ENCODE measurements at places on chromosomes 7 and 10.
A peak's percentile ranks its signal among the peaks of the same experiment; 100 is the strongest.

- DNase-seq = no peak
Measured at GRCh38 chr7:27901028-27901760, 161.2 kb downstream of the TAX1BP1 start.

DNA sequence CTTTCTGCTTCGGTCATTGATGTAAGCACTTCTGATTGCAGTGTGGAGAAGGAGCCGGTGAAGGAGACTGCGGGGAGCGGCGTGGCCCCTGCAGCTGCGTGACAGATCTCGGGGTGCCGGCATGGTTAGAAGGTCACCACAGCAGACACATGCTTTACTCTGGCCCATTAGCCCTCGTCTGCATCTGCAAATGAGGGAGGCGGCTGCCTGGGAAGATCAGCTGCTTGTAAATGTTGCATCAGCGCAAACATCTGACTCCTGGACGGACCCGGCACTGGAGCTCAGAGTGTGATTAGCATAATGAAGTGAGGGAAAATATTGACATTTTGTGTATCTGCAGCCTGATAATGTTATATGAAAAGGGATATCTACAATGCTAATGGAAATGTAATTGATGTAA, 30.5 kb upstream of the MNX1 start:
- DNase-seq = no peak

DNA sequence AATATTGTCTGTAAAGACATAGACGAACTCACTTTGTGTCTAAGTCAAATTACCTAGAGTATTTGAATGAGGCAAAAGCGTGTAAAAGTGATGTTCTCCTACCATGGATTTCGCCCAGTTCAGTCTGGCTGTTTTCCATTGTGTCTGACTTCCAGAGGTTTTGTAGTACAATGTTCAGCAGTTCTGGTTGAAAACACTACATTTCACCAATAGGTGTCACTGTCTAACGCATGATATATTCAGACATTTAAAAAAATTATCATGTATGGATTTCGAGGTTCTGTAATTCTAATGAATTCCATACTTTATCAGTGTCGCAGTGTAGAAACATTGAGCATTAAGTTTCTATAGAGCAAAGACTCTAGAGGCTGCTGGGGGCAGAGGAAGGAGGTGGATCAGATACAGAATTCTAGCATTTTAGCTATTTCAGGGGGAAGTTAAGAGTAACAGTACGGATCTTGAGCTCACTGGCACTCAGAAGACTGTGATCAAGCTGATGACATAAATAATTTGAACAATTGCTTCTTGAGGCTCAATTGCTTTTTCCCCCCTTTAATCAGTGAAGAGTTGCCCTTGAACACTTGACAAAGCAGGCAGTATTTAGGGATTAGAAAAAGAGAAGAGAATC, 196.9 kb upstream of the RHOBTB1 start:
- no peak for DNase-seq

GRCh38 chr7:7969306-7970236, 975 bp downstream of the GLCCI1 start:
- peak; percentile 32 for DNase-seq

DNA sequence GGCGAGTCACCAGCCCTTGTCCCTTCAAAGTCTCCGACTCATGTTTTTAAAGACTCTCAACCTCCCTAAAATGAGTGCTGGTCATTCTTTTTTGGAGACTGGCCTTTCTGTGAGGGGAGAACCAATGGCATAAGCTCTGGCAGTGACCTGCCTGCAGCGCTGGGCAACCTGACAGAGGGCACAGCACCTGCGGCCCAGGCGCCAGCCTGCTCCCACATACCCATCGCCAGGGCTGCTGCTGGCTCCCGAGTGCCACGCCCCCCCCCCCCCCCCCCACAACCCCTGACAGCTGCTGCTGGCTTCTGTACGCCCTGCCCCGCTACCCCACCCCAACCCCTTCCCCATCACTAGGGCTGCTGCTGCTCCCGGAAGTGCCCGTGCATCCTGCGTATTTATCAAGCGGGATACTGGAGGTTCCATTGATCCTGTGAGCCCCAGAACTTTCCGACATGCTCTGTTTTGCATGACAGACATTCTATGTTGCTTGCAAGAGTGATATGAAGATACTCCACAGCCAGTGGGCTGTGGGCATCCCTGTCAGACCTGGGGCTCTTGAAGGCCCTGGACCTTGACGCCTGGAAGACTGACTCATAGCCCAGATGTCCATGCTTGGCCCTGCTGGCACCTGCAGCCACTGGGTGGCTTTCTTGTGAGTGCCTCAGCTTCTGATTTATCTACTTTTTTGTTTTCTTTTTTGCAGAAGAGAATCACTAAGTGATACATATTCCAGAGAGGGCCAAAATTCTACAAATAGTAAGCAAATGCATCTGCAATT, 243.9 kb downstream of the ZMYND11 start:
- no peak for DNase-seq

DNA sequence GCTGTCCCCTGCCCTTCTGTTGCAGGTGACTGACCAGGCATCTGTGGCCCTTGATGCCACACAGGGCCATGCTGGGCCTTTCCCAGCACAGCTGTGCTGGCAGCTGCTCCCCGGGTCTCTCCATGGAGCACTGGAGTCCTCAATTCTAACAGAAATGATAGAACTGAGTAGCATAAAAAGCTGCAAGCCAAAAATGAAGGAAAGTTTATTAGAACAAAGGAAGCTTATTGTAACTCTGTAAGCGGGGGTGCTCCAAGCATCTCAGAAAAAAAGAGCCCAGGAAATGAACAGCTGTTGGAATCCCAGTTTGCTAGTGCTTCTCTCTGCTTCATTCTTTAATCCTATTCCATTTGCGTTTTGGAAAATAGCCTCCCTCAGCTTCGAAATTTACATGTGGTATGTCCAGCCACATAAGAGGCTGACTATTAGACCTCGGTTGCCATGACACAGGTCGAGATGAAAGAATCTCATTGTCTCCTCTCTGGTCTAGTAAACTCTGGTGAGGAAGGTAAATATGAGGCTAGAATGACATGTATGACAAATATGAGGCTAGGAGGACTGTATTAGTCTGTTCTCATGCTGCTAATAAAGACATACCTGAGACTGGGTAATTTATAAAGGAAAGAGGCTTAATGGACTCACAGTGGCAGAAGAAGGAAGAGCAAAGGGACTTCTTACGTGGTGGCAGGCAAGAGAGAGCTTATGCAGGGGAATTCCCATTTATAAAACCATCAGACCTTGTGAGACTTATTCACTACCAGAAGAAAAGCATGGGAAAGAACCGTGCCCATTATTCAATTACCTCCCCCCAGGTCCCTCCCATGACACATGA, 23.7 kb downstream of the EPDR1 start:
- DNase-seq = no peak

- DNase-seq = no peak
Measured at GRCh38 chr10:87068281-87068680, 26.4 kb downstream of the GLUD1 start.

DNA sequence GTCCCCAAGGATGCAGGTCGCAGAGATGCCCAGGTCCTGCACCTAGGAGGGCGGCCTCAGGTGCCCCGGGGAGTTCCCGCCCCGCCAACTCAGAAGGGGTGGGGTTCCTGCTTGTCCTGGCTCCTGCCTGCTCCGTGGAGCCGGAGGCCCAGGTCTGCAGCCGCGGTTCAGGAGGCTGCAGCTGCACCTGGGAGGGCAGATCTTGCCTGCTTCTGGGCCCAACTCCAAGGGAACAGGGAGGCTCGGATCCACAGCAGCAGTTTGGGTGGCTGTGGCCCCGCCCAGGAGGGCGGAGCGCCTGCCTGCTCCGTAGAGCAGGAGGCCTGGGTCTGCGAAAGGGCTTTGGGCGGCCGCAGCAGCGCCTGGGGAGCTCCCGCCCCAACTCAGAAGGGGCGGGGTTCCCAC, 108.2 kb upstream of the EGR2 start:
- DNase-seq = no peak

GRCh38 chr10:132527339-132528063, 10.1 kb upstream of the INPP5A start:
- no peak for DNase-seq

DNA sequence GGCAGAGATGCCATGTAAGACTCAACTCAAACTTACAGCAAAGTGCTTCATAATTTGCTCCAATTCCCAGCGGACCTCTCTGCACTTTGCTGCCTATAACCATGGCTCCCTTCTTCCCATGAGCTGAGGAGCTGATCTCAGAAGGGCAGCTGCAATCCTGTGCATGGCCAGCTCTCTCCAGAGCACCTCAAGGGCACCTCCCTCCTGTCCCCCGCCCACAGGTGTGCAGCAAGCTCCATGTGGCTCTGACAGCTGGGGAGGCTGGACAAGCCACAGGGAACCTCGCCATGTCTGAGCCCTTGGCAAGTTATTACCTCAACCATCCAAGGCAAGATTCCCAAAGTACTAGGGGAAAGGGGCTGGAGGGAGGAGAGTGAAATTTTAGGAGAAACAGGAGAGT, 61.1 kb upstream of the DDC start:
- no peak for DNase-seq

GRCh38 chr7:70347463-70348254, 749.4 kb downstream of the AUTS2 start:
- no peak for DNase-seq

- no peak for DNase-seq
Measured at GRCh38 chr10:35435824-35436223, 99.5 kb downstream of the CCNY start.

DNA sequence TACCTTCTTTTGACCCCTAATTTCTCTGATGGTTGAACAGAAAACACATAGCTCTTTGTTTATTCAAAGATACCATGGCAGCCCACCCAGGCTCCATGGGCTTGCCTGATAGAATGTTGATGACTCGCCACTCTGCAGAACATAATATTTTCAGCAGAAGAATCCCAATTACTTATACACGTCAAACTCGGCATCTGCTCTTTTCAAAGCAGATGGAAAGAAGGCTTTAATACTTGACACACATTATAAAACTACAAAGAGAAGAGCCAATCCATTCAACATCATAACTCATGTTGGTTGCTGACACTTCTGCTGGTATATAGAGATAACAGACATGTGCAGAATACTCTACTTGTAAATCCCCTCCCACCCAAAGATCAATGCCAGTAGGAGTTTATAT, 69.0 kb downstream of the FOXI2 start:
- no peak for DNase-seq

- DNase-seq = no peak
Measured at GRCh38 chr10:71191551-71192076, 20.8 kb upstream of the UNC5B start.

GRCh38 chr7:96321031-96321657, 754 bp downstream of the SLC25A13 start:
- DNase-seq = peak; percentile 40

GRCh38 chr10:74081192-74081803, 69.3 kb downstream of the AP3M1 start:
- peak; percentile 29 for DNase-seq

DNA sequence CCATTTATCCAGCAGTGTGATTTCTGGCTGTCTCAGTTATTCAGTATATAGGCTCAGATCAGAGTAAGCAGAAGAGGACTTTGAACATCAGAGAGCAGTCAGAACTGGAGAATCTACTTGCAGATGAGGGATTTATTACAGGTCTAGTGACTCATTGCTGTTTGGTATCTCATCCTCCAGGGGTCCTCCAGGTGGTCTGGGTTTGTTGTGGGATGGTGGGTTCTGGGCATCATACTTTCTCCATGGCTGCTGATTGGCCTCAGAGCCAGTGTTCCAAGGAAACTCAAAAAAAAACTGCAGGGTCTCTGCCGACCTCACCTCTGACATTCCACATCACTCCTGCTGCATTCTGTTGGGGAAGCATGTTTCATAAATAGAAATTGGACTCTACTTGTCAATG, 214.8 kb downstream of the CNTNAP2 start:
- DNase-seq = no peak

DNA sequence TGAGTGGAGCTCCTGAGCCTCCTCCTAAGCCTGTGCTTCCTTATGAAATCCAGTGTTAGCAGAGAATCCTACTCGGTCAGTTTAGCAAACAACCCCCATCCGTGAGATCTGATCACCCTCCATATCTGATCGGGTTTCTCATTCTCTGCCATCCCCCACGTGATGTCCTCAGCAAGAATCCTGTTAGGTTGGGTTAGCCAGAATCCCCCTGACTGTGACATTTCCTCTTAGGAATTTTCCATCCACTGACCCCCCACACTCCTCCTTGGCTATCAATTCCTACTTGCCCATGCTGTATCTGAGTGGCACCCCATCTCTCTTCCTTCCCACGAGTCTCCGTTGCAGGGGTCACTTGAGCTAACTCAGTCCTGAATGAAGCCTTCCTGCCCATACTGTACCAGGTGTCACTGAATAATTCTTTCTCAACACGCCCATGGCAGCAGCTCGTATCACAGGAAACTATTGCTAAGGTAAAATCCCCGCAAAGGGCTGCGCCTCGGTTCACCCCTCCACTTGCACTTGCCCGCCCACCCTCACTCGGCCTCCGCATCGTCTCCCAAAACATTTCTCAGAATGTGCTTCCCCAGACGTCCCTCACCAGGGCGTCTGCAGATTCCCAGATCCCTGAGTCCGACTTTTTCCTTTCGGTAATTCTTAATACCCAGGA, 44.1 kb downstream of the MYOF start:
- DNase-seq = no peak

- DNase-seq = no peak
Measured at GRCh38 chr10:122148876-122149560, 122.1 kb upstream of the BTBD16 start.

DNA sequence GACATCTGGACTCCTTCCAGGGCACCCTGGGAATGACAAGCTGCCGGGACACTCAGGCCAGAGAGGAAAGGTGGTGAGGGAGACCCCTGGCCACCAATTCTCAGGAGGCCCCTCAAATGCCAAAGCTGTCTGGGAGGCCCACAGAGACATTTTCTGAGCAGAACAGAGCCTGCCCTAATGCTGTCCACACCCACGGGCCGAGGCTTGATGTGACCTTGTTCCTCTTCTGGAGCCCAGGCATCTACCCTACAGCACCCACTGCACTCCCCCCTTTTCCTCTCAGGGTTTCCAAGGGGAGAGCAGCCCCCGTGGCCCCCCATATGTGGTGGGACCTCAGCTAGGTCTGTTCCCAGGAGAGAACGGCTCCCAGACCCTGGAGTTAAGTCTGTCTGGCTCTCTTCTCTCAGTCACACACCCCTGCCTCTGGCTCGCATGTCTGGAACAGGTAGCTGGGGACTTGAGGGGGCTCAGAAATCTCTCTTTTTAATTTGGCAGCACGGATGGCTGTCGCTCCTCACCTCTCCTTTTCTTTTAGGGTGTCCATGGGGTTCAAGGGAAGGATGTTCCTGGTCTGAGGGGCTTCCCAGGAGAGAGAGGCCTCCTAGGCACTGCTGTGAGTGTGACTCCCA, 16.8 kb upstream of the VOPP1 start:
- no peak for DNase-seq

GRCh38 chr7:43933902-43934560, 7.8 kb downstream of the UBE2D4 start:
- no peak for DNase-seq

DNA sequence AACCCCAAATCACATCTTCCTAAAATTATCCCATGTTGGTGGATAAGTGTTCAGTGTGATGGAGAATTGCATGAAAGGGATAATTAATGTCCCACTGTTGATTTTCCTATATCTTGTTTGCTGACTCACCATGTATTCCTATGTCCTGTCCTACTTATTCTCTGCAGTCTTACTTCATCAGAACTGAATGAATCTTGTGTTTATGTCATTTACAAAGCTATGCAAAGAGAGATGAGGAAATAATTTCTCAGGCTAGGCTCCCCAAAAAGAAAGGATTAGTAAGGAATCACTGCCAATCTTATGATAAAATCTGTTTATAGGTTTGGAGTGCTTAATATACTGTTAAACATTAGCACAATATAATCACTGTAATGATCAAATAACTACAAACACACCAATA, 360.8 kb downstream of the CRPPA start:
- DNase-seq = no peak
